ENCODE measurements at places on chromosomes 4 and X.

DNA sequence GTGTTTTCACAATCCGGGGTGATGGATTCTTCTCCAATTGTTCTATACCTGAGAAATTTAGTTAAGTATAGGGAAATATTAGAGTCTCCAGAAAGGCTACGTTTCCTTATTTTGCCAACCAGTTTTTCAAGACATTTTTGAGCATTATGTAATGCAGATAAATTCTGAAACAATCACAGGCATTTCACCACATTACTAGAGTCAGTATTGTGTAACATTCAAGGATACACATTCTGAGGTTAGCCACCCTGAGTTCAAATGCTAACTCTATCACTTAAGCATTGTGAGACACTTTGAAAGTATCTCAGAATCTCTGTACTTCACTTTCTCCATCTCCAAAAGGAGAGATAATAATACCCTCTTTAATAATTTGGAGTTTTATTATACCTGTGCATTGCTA, 10.6 kb downstream of the SULT1B1 start:
- DNase-seq, result no peak

- DNase-seq, result no peak
These were observed 76.7 kb upstream of the SLC4A4 start for GRCh38 chr4:71262161-71262560.

DNA sequence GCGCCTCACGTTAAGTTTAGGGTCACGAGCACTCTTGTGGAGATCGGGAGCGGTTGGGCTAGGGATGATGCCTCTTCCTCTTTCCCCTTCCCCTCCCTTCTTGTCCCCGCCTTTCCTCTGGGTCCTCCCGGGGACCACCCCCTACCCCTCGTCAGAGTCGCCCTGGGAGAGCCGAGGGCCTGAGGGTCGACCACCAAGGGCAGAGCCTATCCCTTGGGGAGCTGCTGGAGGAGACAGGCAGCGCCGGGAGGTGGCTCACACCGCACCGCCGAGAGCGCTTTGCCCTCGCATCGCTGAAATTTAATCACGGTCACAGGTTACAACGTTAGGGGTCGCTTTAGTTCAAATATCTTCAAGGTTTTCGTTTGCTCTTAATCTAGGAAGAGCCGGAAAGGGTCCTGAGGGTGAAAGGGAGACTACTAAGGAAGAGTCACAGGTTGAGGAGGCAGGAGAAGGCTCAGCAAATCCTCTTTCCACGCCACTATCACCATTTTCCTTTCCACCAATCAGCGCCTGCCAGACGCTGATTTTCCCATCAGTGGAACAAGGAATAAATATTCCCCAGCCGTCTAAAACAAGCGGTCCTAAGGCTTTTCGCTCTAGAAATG, 528 bp upstream of the SNCA start:
- DNase-seq, result no peak

GRCh38 chr4:43560047-43560446, 667.5 kb downstream of the GRXCR1 start:
- DNase-seq, result no peak

DNA sequence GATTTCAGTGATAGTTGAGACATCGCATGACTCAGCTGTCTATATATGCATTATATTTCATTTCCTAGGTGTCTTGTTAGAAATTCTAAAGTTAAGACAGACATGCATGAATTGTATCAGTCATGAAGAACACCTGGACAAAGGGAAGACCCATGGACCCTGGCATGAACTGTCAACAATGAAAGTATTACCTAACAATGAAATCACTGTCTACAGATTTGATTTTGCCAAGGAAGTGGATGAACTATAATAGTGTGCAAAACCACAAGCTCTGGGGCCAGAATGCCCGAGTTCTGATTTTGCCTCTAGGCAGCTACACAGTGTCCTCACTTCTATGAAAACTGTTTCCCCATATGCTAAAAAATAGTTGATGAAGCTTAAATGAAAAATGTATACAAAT, 386.1 kb downstream of the NLGN4X start:
- DNase-seq, result no peak

GRCh38 chrX:115350711-115351381, 61.3 kb downstream of the LUZP4 start:
- DNase-seq, result peak; percentile 66

DNA sequence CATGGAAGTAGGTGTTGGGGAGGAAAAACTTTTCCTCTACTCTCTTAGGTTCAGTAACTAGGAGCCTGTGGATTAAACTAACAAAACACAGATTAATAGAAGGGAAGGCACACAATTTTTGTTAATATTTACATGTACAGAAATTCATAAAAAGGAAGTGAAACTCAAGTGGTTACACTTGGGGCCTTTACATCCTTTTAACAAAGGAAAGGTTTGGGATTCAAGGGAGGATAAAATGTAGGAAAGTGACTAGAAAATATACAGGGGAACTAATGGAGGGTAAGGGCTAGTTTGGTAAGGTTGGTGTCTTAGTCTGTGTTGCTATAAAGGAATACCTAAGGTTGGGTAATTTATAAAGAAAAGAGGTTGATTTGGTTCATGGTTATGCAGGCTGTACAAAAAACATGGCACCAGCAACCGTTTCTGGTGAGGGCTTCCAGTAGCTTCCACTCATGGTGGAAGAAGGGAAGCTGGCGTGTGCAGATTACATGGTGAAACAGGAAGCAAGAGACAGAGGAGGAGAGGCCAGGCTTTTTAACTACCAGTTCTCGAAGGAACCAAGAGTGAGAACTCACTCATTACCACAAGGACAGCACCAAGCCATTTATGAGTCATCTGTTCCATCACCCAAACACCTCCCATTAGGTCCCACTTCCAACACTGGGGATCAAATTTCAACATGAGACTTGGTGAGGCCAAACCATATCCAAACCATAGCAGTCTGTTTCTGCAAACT, 124.4 kb downstream of the CHRDL1 start:
- no peak for DNase-seq

DNA sequence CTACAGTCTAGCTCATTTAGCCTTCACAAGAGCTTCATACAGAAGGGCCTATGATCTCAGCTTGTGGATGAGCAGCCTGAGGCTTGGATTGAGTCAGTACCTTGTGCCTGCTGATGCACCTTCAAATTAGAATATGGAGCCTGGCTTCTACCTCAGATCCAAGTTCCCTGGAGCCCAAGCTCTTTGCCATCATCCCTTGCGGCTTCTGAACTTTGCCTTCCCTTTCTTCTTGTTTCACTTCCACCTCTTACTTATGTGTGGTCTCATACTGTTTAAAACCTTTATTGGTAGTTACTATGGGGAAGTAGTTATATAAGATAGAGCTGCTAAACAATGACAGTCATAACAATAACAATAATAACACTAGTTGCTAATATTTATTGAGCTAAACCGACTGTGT, 84.3 kb upstream of the AFF2 start:
- no peak for DNase-seq

GRCh38 chrX:22345884-22346283, 73.2 kb downstream of the CBLL2 start:
- DNase-seq, result no peak

- DNase-seq, result no peak
These were observed 44.7 kb downstream of the GPRASP3 start for GRCh38 chrX:102765217-102765616.

DNA sequence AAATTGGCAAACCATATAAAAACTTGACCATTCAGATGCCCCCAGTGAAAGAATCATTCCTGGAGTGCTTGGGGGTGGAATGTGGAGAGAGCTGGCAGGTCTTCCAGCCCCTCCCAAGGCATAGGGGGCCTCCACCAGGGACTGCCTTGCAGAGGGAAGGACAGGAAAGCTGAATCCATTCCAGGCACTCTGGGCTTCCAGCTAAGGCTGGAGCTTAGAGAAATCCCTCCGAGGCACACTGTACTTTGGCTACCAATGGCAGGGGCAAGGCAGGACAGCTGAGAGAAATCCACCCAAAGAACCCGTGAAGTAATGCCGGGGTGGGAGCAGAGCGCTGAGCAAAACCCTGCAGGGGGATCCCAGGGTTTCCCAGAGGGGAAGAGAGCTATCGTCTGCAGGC, 4.0 kb downstream of the CENPU start:
- no peak for DNase-seq

- no peak for DNase-seq
These were observed 203.3 kb downstream of the NR3C2 start for GRCh38 chr4:148238811-148239493.

DNA sequence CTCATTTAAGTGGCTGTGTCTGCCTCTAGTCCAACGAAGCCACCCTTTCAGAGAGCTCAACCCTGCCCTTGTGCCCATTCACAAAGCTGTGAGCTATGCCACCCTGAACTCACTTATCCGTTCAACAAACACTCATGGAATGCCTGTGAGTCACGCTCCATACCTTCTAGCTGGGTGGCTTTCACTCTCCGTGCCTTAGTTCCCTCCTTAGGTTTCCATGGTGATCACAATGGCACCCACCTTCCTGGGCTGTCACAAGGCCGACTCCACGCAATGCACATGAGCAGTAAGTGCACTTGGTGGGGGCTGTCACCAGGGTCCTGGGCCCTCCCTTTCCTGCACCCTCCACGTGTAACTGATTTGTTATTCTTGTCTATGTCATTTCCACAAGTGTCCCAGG, 37.2 kb upstream of the PPP2R2C start:
- no peak for DNase-seq

GRCh38 chr4:61447918-61448317, 247.8 kb downstream of the ADGRL3 start:
- DNase-seq, result no peak

DNA sequence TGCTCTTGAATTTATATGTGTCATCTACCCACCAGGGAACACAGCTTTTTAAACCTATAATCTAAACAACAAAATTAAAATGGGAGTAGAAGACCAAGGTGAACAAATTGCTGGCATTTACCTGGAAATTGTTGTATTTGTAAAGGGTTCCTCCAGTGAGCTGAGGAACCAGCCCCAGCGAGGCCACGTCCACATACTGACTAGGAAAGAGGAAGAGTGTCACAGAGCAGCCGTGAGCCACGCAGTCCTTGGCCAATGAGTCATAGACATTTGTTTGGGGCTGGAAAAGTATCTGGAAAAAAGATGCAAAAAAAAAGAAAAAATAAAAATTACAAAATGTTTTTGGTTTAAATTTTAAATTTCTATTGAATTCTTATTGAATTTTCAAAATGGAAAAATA, 58.7 kb downstream of the METTL14 start:
- DNase-seq, result no peak

- no peak for DNase-seq
These were observed 28.5 kb upstream of the XG start for GRCh38 chrX:2723286-2723879.

- DNase-seq, result peak; percentile 69
These were observed 30.1 kb upstream of the SPARCL1 start for GRCh38 chr4:87559090-87559837.

DNA sequence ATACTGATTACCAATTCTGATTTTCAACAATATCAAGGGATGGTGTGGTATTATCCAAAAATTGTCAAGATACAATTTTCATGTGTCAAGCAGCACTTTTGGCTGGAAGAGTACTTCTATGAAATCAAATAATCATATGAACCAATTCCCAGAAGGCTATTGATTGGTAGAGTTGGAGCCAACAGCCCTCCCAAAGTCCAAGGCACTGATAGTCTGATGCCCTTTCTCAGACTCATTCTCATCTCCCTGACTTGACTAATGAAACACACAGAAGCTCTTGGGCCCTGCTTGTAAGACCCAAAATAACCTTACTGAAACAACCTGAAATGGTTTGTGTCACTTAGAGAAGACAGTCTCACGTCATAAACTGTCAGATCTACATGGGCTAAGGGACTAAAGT, 48.9 kb downstream of the ATP11C start:
- DNase-seq, result no peak

DNA sequence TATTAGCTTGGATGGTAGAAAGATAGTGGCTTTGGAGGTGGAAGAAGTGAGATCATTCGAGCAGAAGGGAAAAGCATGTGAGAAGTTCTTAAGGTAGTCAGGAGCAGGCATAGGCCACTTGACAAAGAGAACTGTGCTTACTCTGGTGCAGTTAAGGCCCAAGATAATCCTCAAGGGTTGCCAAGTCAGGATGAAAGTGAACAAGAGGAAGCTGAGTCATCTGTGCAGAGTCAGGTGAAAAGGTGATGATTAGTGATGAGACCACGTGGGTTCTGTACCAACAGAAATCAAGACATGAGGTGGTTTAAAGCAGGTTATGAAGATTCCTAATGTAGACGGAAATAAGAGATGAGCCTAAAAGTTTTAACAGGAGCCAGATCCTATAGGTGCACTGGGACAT, 369.8 kb downstream of the DTHD1 start:
- no peak for DNase-seq

GRCh38 chr4:176064539-176064938, 1.1 kb upstream of the WDR17 start:
- no peak for DNase-seq

Data from femur (tissue), 1 donor.